Parietal lobe (tissue), 2 donors: ENCODE measurements at places on chromosomes 2 and 18. TPM values are rescaled to one million over a fixed set of nuclear protein-coding genes. Genes with fewer than 3 reads are reported as not detected.

The CD28 gene
- total RNA-seq, result under 0.01 TPM

The RAB6C gene
- 0.63 TPM for total RNA-seq

The PSMG2 gene
- 79.2 TPM for total RNA-seq

The PSMA8 gene
- total RNA-seq, result not detected

The RGPD4 gene
- total RNA-seq, result not detected

The POU3F3 gene
- 256 TPM for total RNA-seq

The UGT1A3 gene
- total RNA-seq, result not detected

The DPP10 gene
- 101 TPM for total RNA-seq

The SPEG gene
- total RNA-seq, result 24.7 TPM

The DQX1 gene
- not detected for total RNA-seq

The LIMS4 gene
- total RNA-seq, result 0.94 TPM

The INHBB gene
- total RNA-seq, result 7.2 TPM

The COLEC12 gene
- total RNA-seq, result 5.0 TPM

The KCNE4 gene
- 0.94 TPM for total RNA-seq

The LRP1B gene
- 117 TPM for total RNA-seq

The LAMA3 gene
- total RNA-seq, result 6.6 TPM

The LOXL3 gene
- 19.4 TPM for total RNA-seq

The REG3A gene
- total RNA-seq, result not detected

The DUSP2 gene
- total RNA-seq, result 4.4 TPM

The PRSS56 gene
- not detected for total RNA-seq

The SKA1 gene
- 1.9 TPM for total RNA-seq

The EDAR gene
- not detected for total RNA-seq

The TRIM43 gene
- not detected for total RNA-seq

The RALBP1 gene
- total RNA-seq, result 33.2 TPM

The WNT10A gene
- total RNA-seq, result not detected

The GAREM1 gene
- total RNA-seq, result 33.5 TPM
